Heart right ventricle (tissue), 16 donors: ENCODE measurements at places on chromosomes 7 and 10. TPM values are rescaled to one million over a fixed set of nuclear protein-coding genes. Genes with fewer than 3 reads are reported as not detected.
A peak's percentile ranks its signal among the peaks of the same experiment; 100 is the strongest.

The CYP3A5 gene
- polyA plus RNA-seq, result 0.03 TPM

GRCh38 chr10:127398140-127398970, 150.8 kb upstream of the NPS start:
- no peak for DNase-seq

The GPR26 gene
- not detected for polyA plus RNA-seq

GRCh38 chr10:110032801-110033700, 25.3 kb downstream of the ADD3 start:
- peak; percentile 23 for DNase-seq

- DNase-seq, result no peak
These were observed 49.2 kb upstream of the R3HCC1L start for GRCh38 chr10:98085238-98085637.

- no peak for DNase-seq
These were observed 25.5 kb downstream of the TMEM248 start for GRCh38 chr7:66946545-66946944.

GRCh38 chr10:13253726-13254125, 19.6 kb upstream of the UCMA start:
- no peak for DNase-seq

GRCh38 chr10:103500481-103500880, 7.0 kb downstream of the NEURL1 start:
- no peak for DNase-seq

The DOCK1 gene
- 7.8 TPM for polyA plus RNA-seq

- DNase-seq, result peak; percentile 82
These were observed 2.4 kb upstream of the INHBA start for GRCh38 chr7:41705109-41705901.

- DNase-seq, result no peak
These were observed 104.0 kb downstream of the MAPK8 start for GRCh38 chr10:48410503-48410902.

GRCh38 chr10:98511876-98512275, 65.1 kb upstream of the HPS1 start:
- DNase-seq, result peak; percentile 6

GRCh38 chr7:55425141-55425752, 60.1 kb downstream of the LANCL2 start:
- DNase-seq, result no peak

DNA sequence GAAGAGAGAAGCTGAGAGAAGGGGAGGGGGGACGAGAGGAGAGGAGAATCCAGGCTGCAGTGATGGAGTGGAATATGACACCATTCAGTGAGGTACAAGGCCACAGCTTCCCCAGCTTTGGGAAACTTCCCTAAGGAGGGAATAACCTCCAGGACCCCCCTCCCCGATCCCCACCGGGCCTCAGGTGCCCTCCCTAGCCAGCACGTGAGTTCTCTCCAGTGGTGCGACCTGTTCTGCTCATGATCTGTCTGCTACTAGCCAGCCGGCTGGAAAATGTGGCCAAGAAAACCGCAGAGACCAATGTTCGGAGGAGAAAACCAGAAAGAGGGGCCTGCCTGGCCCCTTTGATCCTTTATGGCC, 39.9 kb upstream of the AGK start:
- DNase-seq, result no peak
